Stimulated activated CD4-positive, alpha-beta T cell treated with anti-CD3 and anti-CD28 coated beads, Interleukin-1b, Interleukin-23, amount 100 ng/mL, for 1 hour (primary cell): ENCODE measurements at places on chromosomes 3 and 15.

- DNase-seq = no peak
Measured at GRCh38 chr3:71026634-71027578, 556.6 kb downstream of the FOXP1 start.

DNA sequence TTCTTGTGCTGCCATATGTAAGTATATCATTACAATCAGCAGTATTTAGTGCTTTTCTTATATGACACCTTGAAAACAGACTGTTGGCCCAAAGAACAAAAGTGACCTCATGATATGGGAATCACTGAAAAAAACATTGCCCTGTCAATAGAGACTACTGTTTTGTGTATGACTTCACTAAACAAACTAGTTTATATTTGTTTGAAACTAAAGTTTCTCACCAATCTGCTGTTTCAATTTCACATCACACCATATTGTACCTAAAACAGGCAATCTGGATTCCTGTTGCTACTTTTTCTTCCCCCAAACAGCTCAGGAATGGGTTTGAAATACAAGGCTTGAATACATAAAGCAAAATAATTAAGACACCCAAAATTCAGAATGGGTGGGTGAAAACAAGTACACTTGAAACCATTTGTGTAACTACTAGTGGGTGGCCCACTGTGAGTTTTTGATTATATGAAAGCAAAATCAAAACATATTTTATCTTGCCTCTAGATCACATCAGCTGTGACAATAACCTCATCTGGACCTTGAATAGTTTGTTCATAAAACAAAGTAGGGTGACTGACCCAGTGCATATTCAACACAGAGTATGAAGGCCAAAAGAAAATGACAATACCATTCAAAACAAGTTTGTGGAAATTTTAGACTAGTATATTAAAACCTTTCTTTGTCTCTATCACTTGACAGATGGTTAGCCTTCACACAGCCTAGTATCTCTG lies 5.9 kb downstream of the ZBTB20 start:
- DNase-seq = no peak

DNA sequence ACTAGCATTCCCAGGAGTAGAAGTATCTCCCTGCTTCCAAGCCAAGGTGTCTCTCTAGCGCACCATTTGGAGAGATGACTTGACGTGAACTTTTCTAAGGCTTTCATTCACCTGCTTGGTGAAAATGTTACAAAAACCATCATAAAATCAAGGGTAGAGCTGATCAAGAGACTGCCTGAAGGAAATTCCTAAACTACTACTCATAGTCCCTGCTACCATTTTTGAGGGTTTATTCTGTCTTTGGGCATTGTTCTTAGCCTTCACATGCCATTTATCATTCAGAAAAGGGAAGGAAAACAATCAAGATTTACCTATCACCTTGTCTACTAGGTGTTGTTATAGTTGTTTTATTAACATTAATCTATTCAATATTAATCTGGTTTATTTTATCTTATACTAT lies 525.8 kb downstream of the NTRK3 start:
- DNase-seq = no peak

DNA sequence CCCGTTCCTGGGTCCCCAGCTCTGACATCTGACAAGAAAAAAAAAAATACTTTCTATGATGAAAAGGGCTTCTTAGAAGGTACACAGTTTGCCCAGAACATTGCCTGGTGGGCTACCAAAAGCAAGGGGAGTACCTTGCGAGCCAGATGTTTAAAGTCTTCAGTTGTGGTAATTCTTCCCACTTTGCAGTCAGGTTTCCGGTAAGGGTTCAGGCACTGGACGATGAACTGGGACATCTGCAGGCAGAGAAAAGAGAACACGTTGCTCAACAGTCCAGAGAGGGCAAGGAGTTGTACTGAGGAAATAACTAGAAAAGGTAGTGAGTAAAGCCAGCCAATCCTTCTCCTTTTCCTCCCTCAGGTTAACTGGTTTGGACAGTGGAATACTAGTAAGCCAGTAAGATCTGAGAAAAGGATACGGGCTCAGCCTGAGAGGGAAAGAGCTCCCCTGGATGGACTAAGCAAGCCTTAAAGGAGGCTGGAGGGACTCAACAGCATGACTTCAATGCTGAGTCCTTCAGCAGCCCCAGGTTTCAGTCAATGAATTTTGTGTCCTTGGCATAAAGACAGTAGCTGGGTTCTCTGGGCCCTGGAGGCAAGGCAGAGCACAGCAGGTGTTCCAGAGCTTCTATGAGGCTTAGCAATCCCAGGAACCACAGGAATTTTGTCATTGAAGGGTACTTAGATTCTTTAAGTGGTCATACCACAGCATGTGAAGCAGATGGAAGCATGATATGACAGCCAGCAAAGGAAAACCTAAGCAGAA lies 38.2 kb downstream of the NBEAL2 start:
- DNase-seq = no peak

- DNase-seq = no peak
Measured at GRCh38 chr15:55853134-55853533, 110.2 kb upstream of the PRTG start.

- no peak for DNase-seq
Measured at GRCh38 chr15:78103406-78104118, 11.2 kb downstream of the SH2D7 start.

- peak; percentile 22 for DNase-seq
Measured at GRCh38 chr3:172106989-172107388, 67.6 kb downstream of the FNDC3B start.
